PC-3 (cell line): ENCODE measurements at places on chromosomes 6 and 20. TPM values are rescaled to one million over a fixed set of nuclear protein-coding genes. Genes with fewer than 3 reads are reported as not detected.

DNA sequence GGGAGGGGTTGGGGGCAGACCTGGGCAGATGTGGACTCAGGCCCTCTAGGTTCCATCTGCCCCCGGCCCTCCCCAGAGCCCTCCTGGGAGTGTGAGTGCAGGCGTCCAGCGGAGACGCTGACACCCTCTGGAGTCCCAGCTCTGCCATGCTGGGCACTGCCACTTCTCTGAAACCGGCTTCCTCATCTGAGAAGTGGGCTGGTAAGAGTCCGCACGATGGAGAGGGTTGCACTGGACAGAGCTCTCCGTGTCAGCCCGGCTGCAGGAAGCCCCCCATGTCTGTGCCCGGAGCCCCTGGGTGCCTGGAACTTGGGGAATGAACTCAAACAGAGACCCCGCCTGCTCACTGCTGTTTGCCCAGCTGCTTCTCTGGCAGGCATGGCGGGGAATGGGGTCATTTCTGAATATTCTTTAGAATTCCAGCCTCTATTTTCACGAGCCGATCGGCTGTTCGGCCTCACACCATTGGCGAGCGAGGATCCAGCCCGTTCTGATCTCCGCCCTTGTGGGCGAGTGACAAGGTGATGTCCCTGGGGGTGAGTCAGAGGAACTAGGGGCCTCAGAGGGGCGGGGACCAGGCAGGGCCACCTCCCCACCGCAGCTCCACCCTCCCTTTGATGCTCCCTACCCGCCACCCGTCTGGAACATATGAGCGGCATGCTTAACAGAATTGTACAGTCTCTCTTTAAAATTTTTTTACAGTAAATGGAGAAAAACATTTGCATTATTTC, 47.8 kb upstream of the GATA5 start:
- no peaks in the 10 kb centered on the region; the same call in 1 of the 2 replicates for H3K27me3 ChIP-seq
- peak overlapping the region; percentile 18; the same call in 1 of the 2 replicates for H3K4me3 ChIP-seq
- peaks cover 9% of the 10 kb centered on the region for H3K4me1 ChIP-seq

DNA sequence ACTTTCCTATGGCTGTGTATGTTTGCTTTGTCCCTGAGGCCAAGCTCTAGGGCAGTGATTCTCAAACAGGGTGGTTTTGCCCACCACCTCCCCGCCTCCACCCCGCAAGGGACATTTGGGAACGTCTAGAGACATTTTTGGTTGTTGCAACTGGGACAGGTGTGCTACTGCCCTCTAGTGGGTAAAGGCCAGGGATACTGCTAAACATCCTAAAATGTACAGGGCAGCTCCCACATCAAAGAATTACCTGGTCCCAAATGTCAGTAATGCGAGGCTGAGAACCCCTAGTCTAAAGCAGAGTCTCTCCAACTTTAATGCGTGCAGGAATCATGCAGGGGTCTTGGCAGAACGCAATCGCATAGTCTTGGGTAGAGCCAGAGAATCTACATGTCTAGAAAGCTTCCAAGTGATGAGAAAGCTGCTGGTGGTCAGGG, 5.1 kb downstream of the KCNS1 start:
- peak; percentile 89 for DNase-seq
- no peak overlapping the region for H3K4me3 ChIP-seq
- H3K27ac ChIP-seq: no peak overlapping the region
- H3K27me3 ChIP-seq: no peaks in the 10 kb centered on the region
- no peaks in the 10 kb centered on the region for H3K36me3 ChIP-seq
- no peaks in the 10 kb centered on the region for H3K4me1 ChIP-seq

- H3K27me3 ChIP-seq: peaks cover 20% of the 10 kb centered on the region
- DNase-seq: no peak
- H3K36me3 ChIP-seq: no peaks in the 10 kb centered on the region
- H3K4me3 ChIP-seq: no peak overlapping the region
Observed at GRCh38 chr6:131372535-131372934, 200.5 kb upstream of the ARG1 start.

Gene NUDT3
- total RNA-seq: 24.6 and 28.7 TPM in 2 replicates
